ENCODE measurements at places on chromosomes 6 and 20. TPM values are rescaled to one million over a fixed set of nuclear protein-coding genes. Genes with fewer than 3 reads are reported as not detected.

Gene PBOV1
- not detected for total RNA-seq

Gene TMC2
- not detected for total RNA-seq

Gene PNLDC1
- 1.1 TPM for total RNA-seq

Gene MEI4
- total RNA-seq = not detected

Gene IBTK
- total RNA-seq = 37.1 TPM

Gene F13A1
- total RNA-seq = not detected

Gene TCP11
- total RNA-seq = not detected

Gene CTCFL
- total RNA-seq = not detected

Gene SLC17A4
- not detected for total RNA-seq

Gene RAD21L1
- not detected for total RNA-seq

Gene THEMIS
- total RNA-seq = 44.2 TPM

Data from natural killer cell treated with Interleukin-12 subunit alpha and Interleukin-12 subunit beta and Interleukin-15 and Interleukin-18, amount 100 ng/mL, for 72 hours (primary cell).